ENCODE measurements at places on chromosomes 1 and 21. TPM values are rescaled to one million over a fixed set of nuclear protein-coding genes. Genes with fewer than 3 reads are reported as not detected.

The FABP3 gene
- 11.3 TPM for total RNA-seq

The RGS18 gene
- 8.8 TPM for total RNA-seq

The LPAR3 gene
- 4.3 TPM for total RNA-seq

The SNX7 gene
- total RNA-seq, result 13.7 TPM

GRCh38 chr21:30437010-30437565, 3.0 kb upstream of the KRTAP15-1 start:
- DNase-seq, result no peak

GRCh38 chr1:100622037-100622436, 84.1 kb downstream of the GPR88 start:
- no peak for DNase-seq

The ZBTB7B gene
- 43.9 TPM for total RNA-seq

The INAVA gene
- 19.9 TPM for total RNA-seq

The IGFN1 gene
- 0.11 TPM for total RNA-seq

The DIPK1A gene
- total RNA-seq, result 15.2 TPM

DNA sequence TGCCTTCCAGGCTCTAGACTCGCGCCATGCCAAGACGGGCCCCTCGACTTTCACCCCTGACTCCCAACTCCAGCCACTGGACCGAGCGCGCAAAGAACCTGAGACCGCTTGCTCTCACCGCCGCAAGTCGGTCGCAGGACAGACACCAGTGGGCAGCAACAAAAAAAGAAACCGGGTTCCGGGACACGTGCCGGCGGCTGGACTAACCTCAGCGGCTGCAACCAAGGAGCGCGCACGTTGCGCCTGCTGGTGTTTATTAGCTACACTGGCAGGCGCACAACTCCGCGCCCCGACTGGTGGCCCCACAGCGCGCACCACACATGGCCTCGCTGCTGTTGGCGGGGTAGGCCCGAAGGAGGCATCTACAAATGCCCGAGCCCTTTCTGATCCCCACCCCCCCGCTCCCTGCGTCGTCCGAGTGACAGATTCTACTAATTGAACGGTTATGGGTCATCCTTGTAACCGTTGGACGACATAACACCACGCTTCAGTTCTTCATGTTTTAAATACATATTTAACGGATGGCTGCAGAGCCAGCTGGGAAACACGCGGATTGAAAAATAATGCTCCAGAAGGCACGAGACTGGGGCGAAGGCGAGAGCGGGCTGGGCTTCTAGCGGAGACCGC, 2.0 kb upstream of the OLIG2 start:
- DNase-seq, result peak; percentile 73

DNA sequence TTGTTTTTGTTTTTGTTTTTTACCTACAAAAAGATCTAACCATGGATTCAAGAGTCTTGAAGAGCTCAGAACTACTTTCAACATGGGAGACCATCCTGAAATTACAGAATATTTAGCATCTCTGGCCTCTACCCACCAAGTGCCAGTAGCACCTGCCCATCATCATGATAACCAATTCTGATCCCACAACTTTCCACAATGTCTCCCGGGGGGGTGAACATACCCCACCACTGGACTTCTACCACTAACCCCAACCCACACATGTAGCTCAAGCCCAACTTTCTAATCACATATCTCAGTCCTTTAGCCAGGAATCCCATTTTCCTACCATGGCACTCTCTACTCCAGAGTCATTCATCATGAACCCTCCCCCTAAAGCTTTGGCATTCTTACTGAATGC, 15.7 kb upstream of the IFNAR2 start:
- DNase-seq, result no peak

The RYR2 gene
- total RNA-seq, result 3.0 TPM

DNA sequence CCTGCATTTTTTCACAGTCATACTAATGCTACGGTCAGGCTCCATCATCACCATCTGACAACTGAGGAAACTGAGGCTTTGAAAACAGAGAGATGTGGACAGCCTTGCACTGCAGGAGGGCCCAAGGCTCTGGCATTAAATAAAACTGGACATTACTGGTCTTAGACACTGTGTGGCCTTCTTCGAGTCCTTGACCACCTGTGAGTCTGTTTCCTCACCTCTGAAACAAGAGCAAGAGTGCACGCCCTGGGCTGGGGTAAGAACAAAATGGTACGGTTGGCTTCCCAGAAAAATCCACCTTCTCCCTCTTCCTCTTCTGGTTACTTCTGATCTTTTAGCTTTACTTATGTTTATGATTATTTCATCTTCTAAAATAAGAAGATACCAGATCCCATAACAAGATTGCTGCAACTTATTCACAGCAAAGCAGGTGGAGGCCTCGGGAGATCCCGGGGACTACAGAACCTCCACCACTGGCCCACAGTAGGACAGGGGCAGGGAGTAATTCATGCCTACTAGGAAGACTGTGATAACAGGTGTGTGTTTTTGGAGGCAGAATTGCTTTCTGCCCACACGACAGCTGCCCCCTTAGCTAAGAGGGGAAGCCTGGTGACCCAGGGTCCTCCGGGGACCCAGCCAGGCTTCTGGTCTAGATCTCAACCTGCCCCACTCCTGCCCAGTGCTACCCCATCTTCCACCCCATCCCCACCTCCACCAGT, 156.4 kb upstream of the EDN2 start:
- DNase-seq, result no peak

- DNase-seq, result no peak
Measured at GRCh38 chr1:26560403-26560780, 30.8 kb downstream of the RPS6KA1 start.

The TXNIP gene
- total RNA-seq, result 796 TPM

The BSDC1 gene
- total RNA-seq, result 60.8 TPM

The FAM72A gene
- total RNA-seq, result 0.91 TPM

The RAB4A gene
- 27.2 TPM for total RNA-seq

GRCh38 chr1:150194381-150195031, 41.4 kb downstream of the ANP32E start:
- no peak for DNase-seq

The DUSP12 gene
- total RNA-seq, result 4.6 TPM

- no peak for DNase-seq
Measured at GRCh38 chr1:66012106-66012784, 219.6 kb downstream of the PDE4B start.

GRCh38 chr1:208604295-208604694, 360.1 kb upstream of the PLXNA2 start:
- no peak for DNase-seq

The CHRNB2 gene
- total RNA-seq, result not detected

The SMIM1 gene
- 20.8 TPM for total RNA-seq

- DNase-seq, result peak; percentile 65
Measured at GRCh38 chr1:32345289-32345827, 9.3 kb upstream of the MARCKSL1 start.

DNA sequence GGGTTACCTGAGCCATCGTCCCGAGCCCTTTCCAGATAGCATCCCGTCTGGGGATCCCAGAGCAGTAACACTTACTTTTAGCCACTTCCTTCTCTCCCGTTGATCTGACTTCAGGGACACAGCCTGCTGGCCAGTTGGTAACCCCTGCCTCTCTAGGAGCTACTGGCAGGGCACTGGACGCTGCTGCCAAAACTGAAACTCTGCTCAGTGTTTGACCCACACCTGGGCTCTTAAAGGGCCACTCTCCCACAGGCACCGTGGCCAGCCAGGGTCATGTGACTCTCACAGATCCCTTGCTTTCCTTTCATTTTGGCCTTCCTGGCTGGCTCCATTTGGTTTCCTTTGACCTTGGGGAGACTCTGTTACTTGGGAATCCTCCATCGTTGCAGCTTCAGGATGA, at the start of gene PIGR:
Gene PIGR (minus strand): TSS at position 206 of the 400 bp plus-strand sequence. CDS start 5,935 bp downstream, outside the sequence.
- no peak for DNase-seq

GRCh38 chr21:31205412-31205811, 138.6 kb downstream of the TIAM1 start:
- no peak for DNase-seq

GRCh38 chr1:177278626-177279390, 108.0 kb downstream of the BRINP2 start:
- DNase-seq, result peak; percentile 50

The C4BPB gene
- 40.9 TPM for total RNA-seq

GRCh38 chr1:118918940-118919259, 69.2 kb downstream of the TBX15 start:
- no peak for DNase-seq

DNA sequence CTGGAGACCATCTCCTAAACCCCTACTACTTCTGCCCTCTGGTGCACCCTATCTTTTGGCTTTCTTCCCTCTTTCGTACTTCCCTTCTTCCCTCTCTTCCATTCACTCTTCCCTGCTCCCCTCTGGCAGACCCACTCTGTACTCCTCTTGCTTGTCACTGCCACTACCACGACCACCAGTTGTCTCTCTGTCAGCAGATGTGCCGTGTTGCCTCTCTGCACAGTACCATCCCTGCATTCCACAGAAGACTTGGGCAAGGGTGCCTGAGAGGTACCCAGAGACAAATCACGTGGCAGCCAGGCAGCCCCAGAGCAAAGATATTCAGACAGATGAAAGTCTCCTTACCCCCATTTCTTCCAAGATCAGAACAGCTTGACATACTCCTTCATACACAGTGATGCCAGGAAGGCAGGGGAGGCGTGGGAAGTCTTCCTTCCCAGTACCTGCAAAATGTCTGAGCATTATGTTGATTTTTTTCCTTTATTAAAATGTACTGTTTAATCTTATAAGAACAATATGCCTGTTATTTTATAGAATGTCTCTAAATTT, 15.0 kb downstream of the CAMSAP2 start:
- no peak for DNase-seq

DNA sequence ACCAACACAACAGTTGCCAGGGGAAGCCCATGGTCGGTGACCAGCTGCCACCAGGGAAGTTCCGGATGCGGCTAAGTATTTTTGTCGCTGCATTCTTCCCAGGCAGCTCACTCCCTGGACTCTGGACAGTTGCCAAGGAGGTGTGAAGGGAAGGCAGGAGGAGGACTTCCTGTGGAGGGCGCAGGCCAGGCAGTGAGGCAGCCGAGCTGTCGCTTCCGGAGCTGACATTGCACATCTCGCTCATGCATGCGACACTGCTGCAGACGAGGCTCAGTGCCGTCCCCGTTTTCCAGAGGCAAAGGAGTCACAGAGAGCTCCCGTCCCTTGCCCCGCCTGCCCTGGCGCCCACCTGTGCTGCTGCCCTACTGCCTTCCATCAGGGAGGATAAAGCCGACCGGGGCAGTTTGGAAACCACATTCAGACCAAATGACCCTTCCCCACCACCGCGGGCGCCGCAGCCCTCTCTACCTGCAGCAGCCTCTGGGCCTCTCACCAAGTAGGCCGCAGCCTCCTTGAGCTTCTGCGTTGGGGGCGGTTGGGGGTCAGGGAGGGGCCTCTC, 81.4 kb downstream of the NENF start:
- DNase-seq, result peak; percentile 85

The TNFRSF4 gene
- 10.5 TPM for total RNA-seq

The SASS6 gene
- 2.8 TPM for total RNA-seq

GRCh38 chr1:57824535-57824934, 400.7 kb upstream of the DAB1 start:
- no peak for DNase-seq

The NTMT2 gene
- total RNA-seq, result not detected

GRCh38 chr1:81562934-81563333, 237.8 kb upstream of the ADGRL2 start:
- DNase-seq, result no peak

DNA sequence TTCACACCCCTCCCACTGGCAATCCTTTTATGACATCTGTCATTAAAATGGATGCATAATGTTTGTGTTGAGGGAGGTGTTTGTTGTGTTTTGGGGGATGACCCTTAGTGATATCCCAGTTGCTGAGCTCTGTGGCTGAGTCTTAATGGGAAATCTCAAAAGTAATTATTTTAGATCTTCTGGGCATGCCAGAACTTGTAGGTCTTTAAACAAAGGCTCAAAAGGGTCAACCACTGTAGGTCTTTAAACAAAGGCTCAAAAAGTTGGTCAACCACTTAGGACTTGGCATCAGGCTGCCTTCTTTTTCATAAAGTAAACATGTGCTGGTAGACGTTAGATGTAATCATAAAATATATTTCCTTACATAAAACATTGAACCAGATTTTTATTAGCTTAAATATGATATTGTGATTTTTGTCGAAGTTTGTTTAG, 78.0 kb downstream of the CDC14A start:
- no peak for DNase-seq

GRCh38 chr1:161706482-161707347, at the start of gene FCRLA:
Gene FCRLA, plus strand, starts transcription at chr1:161707229. Its CDS starts 36 bp downstream, at chr1:161707265.
- no peak for DNase-seq

DNA sequence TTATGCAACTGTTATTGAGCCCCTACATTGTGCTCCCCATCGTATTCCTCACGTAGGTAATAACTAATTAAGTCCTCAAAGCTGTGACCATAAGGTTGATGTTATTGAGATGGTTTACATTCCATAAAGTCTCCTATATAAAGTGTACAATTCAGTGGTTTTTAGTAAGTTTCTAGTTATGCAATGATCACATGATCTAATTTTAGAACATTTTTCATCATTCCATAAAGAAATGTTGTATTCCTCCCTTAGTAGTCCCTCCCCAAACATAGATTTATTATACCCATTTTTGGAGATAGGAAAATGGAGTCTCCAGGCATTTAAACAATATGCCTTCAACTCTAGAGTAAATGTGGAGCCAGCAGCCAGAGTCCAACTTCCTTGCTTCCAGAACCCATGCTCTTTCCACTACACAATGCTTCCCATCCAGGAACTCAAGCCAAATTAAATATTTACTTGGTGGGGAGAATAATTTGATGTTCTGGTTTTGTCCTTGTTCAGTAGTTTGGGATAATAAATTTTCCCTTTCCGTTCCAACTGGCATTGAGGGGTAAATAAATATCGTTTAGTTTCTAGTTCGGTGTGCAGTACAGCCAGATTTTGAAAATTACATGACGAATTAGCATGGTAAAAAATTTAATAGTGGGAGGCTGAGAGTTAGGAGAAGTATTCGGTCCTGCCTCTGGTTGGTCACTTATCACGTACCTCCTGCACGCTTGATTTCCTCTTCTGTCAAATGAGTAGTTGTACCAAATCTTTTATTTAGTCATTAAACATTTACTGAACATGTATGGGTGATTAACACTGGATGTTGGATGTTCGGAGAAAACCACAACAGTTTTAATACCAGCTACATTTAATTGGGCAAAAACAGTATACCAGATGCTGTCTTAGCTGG, 66.3 kb downstream of the CACHD1 start:
- DNase-seq, result no peak

GRCh38 chr1:234725177-234726132, 115.5 kb upstream of the IRF2BP2 start:
- no peak for DNase-seq

GRCh38 chr21:33559813-33560212, 17.0 kb downstream of the SON start:
- no peak for DNase-seq

GRCh38 chr1:82704393-82704792, 903.7 kb downstream of the ADGRL2 start:
- DNase-seq, result no peak
